Thoracic aorta (tissue), 2 donors: ENCODE measurements at places on chromosomes 16 and 17. TPM values are rescaled to one million over a fixed set of nuclear protein-coding genes. Genes with fewer than 3 reads are reported as not detected.

GRCh38 chr16:55055262-55055661, 124.6 kb downstream of the IRX5 start:
- no peak overlapping the region for H3K27ac ChIP-seq

DNA sequence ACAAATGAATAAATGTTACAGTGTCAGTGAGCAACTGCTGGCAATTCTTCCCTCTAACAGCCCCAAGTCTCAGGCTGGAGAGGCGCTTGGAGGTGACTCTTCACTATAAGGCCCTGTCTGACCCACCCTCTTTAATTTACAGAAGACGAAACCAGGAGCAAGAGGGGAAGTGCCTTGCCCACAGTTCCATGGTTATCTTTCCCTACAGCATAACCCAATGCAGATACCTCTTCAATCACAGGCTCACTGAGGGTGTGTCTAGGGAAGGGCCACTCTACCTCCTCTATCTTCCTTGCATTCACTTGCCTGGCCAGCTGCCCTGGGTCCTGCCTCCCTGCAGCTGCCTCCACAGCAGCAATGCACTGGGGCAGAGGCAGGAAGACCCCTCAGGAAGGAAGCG, 9.6 kb upstream of the N4BP1 start:
- no peaks in the 10 kb centered on the region for H3K36me3 ChIP-seq
- no peak overlapping the region for H3K4me3 ChIP-seq
- no peaks in the 10 kb centered on the region for H3K27me3 ChIP-seq
- H3K27ac ChIP-seq: no peak overlapping the region

- H3K27me3 ChIP-seq: no peaks in the 10 kb centered on the region
- no peak overlapping the region for H3K27ac ChIP-seq
- no peaks in the 10 kb centered on the region for H3K4me1 ChIP-seq
- no peaks in the 10 kb centered on the region for H3K36me3 ChIP-seq
- no peak overlapping the region for H3K4me3 ChIP-seq
These were observed 81.5 kb upstream of the MED9 start for GRCh38 chr17:17395246-17395802.

DNA sequence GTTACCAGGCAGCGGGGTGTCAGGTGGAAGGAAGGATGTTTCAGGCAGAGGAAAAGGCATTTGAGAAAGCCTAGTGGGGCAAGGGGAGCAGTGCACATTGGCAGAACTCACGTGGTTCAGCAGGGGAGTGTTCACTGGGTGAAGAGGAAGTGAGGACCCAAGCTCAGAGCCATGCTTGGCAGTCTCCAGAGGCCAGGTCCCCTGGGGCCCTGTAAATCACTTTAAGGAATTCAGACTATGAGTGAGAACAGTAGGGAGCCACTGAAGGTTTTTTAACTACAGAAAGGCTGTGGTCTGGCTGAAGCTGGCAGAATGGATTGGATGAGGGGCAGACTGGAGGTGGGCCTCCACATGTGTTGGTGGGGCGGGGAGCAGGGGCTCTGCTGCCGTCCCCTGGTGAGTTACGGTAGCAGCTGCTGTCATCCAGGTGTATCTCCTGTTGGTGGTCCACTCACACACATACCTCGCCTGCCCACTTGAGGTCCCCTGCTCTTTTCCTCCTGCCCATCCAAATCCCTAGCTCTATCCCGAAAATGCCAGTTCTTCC, 5.1 kb downstream of the CLEC16A start:
- no peaks in the 10 kb centered on the region for H3K27me3 ChIP-seq
- DNase-seq: no peak
- H3K4me1 ChIP-seq: peaks cover 20% of the 10 kb centered on the region
- H3K27ac ChIP-seq: no peak overlapping the region

- H3K36me3 ChIP-seq: peaks cover 48% of the 10 kb centered on the region
- no peaks in the 10 kb centered on the region for H3K27me3 ChIP-seq
- H3K4me1 ChIP-seq: peaks cover 13% of the 10 kb centered on the region
- no peak for DNase-seq
- H3K27ac ChIP-seq: no peak overlapping the region
These were observed 9.7 kb downstream of the KAT7 start for GRCh38 chr17:49798182-49798581.

DNA sequence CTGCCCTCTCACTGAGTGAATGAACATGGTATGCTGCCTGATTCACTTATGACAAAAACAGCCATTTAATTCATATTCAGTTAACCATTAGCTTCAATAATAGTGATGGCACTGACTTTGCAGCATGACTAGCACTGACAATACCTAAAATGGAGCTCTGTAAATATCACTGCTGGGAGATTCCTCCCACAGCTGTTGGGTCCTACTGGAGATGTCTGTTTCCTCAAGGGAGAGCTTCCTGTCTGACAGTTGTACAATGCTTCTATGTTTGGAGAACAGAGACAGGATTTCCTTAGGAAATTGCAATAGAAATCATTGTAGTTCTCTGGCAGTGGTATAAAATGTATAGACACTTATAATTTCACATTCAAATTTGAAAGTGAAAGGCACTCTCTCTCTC, 695.9 kb upstream of the CDH8 start:
- no peak for DNase-seq
- H3K27me3 ChIP-seq: no peaks in the 10 kb centered on the region
- H3K36me3 ChIP-seq: no peaks in the 10 kb centered on the region

- no peaks in the 10 kb centered on the region for H3K4me1 ChIP-seq
- no peak for DNase-seq
- no peak overlapping the region for H3K27ac ChIP-seq
- H3K36me3 ChIP-seq: no peaks in the 10 kb centered on the region
These were observed 8.7 kb downstream of the PDE6G start for GRCh38 chr17:81647640-81648012.

DNA sequence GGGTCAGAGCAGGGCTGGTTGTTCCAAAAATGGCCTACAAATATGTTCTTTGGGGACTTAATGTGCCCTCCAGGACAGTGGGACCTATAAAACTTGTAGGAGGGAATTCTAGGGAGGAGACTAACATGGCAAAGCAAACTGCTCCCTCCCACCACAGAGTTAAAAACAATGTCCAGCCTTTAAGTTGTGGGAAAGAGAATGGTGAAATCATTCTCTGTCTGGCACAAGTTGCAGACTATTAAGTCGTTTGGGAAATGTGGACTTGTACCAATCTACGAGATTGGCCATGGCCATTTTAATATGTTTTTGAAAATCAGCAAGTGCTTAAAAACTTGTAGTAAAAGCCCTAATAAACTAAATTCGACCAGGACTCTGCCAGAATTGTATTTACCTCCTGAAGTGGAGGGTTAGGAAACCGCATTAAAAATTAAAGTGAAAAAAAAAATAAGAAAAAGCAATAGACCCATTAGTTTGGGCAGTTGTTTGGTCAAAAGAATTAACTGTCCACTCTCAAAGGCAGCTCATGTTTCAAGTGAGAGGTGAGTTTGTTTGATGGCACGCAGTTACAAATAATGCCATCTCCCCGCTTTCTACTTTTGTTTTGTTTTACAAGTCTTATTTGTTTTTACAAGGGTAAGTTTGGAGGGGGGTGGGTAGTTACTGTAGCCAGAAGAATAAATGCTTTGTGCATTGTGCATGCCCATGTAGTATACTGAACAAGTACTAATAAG, 32.4 kb downstream of the ANKFN1 start:
- no peak overlapping the region for H3K27ac ChIP-seq
- DNase-seq: no peak
- H3K4me3 ChIP-seq: no peak overlapping the region

DNA sequence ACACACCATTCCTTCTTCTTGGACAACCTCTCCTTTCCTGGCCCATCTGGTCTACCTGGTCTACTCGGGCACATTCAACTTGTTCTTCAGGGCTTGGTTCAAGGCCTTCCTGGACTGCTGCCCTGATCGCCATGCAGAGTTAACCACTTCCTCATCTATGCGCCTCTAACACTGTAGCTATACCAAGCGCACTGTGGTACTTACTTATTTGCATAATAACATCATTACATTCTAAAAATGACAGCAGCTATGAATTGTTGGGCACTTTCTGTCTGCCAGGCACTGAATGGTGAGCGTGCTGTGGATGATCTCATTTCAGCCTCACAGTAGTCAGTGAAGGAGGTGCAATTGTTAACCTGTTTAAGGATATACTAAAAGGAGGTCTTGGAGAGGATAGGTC, 66.9 kb upstream of the SDK2 start:
- H3K4me3 ChIP-seq: no peak overlapping the region
- no peaks in the 10 kb centered on the region for H3K4me1 ChIP-seq
- no peak overlapping the region for H3K27ac ChIP-seq
- DNase-seq: no peak

GRCh38 chr16:78906135-78906534, 694.4 kb downstream of the MAF start:
- no peak overlapping the region for H3K4me3 ChIP-seq
- H3K27me3 ChIP-seq: no peaks in the 10 kb centered on the region
- no peaks in the 10 kb centered on the region for H3K36me3 ChIP-seq
- H3K27ac ChIP-seq: no peak overlapping the region
- H3K4me1 ChIP-seq: no peaks in the 10 kb centered on the region
- DNase-seq: no peak

- H3K27ac ChIP-seq: no peak overlapping the region
- H3K4me1 ChIP-seq: peaks cover 21% of the 10 kb centered on the region
- H3K27me3 ChIP-seq: no peaks in the 10 kb centered on the region
- H3K36me3 ChIP-seq: no peaks in the 10 kb centered on the region
These were observed 88.3 kb upstream of the PLEKHM1 start for GRCh38 chr17:45578516-45579455.

GRCh38 chr16:79114759-79115158, 485.8 kb downstream of the MAF start:
- H3K4me1 ChIP-seq: no peaks in the 10 kb centered on the region

DNA sequence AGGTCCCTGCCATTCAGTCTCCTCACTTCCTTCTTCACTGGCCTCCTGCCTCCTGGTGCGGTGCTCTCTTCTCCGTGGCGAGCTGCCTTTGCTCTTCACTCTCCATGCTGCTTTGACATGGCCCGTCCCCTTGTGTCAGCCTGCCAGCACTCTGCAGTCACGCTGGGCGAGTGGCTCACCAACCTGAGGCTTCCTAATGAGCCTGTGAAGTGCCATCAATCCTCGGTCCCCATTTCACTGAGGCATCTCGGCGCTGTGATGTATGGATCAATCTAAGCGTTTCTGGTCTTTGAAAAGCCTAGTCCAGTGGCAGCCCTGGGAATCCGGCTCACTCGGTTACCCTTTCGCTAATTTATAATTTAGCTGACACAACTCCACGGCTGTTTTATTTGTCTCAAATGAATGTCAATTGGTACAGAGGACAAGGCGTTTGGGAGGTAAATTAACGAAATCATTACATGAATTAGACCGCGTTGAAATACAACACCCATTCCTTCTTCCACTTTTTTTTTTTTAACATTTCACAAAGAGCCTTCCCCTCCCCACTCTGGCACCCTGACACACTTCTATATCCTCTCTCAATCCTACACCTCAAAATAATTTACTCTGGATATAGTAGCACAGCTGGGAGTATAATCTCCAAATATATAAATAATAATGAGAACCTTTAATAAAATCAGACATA, 610.7 kb downstream of the TMEM114 start:
- H3K36me3 ChIP-seq: no peaks in the 10 kb centered on the region
- H3K27ac ChIP-seq: no peak overlapping the region
- H3K4me3 ChIP-seq: no peak overlapping the region
- H3K4me1 ChIP-seq: no peaks in the 10 kb centered on the region

DNA sequence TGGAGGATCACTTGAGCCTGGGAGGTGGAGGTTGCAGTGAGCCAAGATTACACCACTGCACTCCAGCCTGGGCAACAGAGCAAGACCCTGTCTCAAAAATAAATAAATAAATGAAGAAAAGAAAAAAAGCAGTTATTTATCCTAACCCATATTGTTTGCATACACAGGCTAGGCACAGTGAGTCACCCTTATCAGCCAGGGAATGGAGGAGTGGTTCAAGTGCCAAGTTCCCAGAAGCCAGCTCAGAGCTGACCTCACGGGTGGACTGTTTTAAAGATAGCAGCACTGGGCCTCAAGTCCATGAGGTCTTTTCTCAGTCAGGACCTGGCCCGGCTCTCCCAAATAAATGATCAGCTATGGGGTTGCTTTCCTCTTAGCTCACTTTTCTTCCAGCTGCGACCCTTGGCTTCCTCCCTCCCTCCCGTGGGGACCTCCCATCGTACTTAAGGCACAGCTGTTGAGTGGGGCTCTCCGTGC, 22.6 kb upstream of the MGAT5B start:
- H3K27me3 ChIP-seq: no peaks in the 10 kb centered on the region
- no peaks in the 10 kb centered on the region for H3K4me1 ChIP-seq
- H3K36me3 ChIP-seq: no peaks in the 10 kb centered on the region
- H3K27ac ChIP-seq: no peak overlapping the region

- H3K4me3 ChIP-seq: no peak overlapping the region
- peaks cover 2% of the 10 kb centered on the region for H3K4me1 ChIP-seq
- H3K36me3 ChIP-seq: no peaks in the 10 kb centered on the region
These were observed 216.7 kb downstream of the C16orf78 start for GRCh38 chr16:49590166-49590871.

DNA sequence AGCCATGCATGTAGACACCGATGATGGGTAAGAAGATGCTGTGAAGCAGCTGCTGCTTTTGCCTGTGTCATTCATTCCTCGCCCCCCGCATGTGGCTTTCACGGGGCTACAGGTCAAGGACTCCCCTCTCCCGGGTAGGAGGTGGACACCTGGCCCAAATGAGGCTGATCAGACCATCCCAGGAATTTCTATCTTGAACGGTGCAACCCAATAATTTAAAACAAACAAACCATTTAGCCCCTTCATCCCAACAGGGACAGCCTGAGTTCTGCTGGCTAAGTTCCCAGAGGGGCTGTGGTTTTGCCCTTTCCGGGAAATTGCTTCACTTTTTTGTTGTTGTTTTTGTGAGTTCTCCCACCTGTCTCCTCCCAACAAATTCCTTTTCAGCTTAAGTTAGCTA, 137.7 kb upstream of the CDH5 start:
- H3K27ac ChIP-seq: no peak overlapping the region
- no peaks in the 10 kb centered on the region for H3K27me3 ChIP-seq
- DNase-seq: no peak
- no peaks in the 10 kb centered on the region for H3K36me3 ChIP-seq
- H3K4me1 ChIP-seq: no peaks in the 10 kb centered on the region

DNA sequence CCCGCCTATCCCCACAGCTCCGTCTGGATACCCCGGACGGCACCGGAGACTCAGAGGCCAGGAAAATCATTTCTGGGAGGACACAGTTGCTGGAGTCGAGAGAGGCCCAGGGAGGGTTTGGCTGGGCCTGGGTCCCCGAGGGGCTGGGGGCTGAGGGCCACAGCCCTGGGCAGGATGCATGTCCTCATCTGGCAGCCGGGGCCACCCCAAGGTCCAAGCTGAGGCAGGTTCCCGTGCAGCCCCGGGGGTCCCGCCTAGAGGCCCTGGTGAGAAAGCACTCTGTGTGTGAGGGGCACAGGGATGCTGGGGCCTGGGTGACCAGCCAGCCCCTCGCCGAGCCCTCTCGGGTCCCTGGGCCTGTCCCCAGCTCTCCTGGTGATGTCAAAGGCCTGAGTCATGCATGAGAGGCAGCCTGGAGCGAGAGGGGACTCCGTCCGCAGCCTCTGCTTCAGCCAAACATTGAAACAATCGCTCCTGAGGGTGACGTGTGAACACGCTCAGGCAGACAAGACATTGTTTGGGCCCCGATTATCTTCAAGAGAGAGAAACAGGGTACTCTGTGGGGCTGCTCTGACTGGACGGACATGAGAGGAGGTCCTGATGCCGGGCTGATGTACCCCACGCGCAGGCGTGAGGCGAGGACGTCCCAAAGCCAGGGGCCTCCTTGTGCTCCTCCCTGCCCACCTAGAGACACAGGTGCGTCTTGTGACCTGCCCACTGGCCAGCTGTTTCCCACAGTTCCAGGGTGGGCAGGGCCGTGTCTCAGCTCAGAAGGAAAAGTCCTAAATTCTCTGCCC, 25.8 kb upstream of the C1QTNF8 start:
- H3K4me1 ChIP-seq: no peaks in the 10 kb centered on the region
- H3K36me3 ChIP-seq: no peaks in the 10 kb centered on the region
- H3K4me3 ChIP-seq: no peak overlapping the region
- DNase-seq: no peak

Gene CENPV
- total RNA-seq: 32.5 TPM

Gene RTN4RL1
- total RNA-seq: 5.4 TPM

Gene KRTAP4-9
- not detected for total RNA-seq

Gene EVI2A
- total RNA-seq: 15.5 TPM

Gene CAMKK1
- total RNA-seq: 1.8 TPM

Gene CSH1
- not detected for total RNA-seq

Gene G6PC1
- not detected for total RNA-seq

Gene GJD3
- 1.5 TPM for total RNA-seq
